ENCODE measurements at places on chromosomes 1 and 21.

- no peak for DNase-seq
Measured at GRCh38 chr1:225762002-225762441, 15.6 kb upstream of the SRP9 start.

DNA sequence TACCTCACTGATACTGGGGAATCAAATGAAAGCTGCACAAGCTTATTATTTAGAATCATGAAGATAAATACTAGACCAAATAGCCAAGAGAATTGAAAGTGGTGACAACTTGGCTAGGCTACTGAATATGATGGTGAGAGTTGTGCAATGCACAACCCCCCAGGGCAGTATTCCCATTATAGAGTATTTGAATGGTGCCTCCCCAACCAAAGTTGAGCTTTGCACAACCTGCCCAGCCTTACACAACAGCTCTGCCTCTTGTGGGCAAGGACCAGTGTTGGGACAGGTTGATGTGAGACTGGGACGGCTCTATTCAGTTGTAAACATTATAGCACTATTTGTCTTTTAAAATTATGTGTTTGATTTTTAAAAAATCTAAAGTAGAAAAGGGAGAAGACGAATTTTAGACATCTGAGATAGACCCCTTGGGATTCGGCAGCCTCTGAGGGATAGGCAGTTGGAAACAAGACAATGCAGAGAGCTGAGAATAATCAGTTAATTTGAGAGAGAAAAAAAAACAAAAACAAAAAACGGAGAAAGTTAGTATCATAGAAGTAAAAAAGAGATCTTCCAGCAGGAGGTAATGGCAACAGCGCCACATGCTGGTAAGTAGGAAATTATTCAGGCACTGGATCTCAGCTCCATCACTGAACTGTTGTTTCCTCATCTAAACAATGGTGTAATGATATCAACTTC is 91.0 kb upstream of the KCNA3 start:
- DNase-seq = no peak

- DNase-seq = no peak
Measured at GRCh38 chr1:55131218-55131617, 83.9 kb downstream of the USP24 start.

DNA sequence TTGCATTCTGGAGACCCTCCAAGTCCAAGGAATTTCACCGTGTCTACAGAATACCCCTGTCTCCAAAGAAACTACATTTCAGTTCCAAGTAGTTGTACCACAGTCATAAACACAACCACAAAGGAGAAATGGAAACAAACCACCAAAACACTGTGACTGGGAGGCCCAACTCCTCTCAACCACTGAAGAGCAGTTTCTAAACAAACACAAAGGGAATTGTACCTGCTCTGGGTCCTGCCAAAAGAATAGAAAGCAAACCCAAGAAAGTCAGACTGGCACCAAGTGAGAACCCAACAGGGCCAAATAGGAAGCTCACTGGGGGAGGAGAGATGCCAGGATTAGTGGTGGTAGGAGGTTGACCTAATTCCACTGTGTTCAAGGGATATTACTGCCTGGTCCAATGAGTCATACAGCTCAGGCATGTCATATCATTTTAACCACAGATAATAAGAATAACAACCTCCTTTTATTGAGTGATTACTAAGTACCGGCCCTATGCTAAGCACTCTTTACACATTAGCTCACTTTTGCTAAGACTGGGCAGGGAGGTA is 123.9 kb upstream of the PPP2R5A start:
- DNase-seq = no peak

DNA sequence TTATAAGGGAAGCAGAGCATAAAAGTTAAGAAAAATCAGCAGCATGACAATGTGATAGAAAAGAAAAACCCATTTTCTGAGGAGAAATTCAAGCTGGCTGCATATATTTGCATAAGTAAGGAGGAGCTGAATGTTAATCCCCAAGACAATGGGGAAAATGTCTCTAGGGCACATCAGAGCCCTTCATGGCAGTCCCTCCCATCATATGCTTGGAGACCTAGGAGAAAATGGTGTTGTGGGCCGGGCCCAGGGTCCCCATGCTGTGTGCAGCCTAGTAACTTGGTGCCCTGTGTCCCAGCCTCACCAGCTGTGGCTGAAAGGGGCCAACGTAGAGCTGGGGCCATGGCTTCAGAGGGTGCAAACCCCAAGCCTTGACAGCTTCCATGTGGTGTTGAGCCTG is 100.6 kb upstream of the PLPPR4 start:
- no peak for DNase-seq
